ENCODE measurements at places on chromosomes 2 and 18.

- no peak for DNase-seq
Observed at GRCh38 chr2:58289029-58289428, 47.9 kb upstream of the FANCL start.

DNA sequence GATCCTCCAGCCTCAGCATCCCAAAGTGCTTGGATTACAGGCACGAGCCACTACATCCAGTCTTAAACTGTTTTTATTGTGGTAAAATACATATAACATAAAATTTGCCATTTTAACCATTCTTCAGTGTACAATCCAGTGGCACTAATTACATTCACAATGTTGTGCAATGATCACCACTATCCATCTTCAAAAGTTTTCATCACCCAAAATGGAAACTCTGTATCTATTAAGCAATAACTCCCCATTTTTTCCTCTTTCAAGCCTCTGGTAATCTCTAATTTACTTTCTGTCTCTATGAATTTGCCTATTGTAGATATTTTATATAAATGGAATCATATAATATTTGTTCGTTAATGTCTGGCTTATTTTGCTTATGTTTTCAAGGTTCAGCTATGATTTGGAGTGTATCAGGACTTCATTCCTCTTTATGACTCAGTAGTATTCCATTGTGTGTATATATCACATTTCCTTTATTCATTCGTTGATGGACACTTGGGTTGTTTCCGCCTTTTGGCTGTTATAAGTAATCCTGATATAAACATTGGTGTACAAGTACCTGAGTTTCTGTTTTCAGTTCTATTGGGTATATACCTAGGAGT, 71.8 kb downstream of the GFPT1 start:
- DNase-seq = no peak

DNA sequence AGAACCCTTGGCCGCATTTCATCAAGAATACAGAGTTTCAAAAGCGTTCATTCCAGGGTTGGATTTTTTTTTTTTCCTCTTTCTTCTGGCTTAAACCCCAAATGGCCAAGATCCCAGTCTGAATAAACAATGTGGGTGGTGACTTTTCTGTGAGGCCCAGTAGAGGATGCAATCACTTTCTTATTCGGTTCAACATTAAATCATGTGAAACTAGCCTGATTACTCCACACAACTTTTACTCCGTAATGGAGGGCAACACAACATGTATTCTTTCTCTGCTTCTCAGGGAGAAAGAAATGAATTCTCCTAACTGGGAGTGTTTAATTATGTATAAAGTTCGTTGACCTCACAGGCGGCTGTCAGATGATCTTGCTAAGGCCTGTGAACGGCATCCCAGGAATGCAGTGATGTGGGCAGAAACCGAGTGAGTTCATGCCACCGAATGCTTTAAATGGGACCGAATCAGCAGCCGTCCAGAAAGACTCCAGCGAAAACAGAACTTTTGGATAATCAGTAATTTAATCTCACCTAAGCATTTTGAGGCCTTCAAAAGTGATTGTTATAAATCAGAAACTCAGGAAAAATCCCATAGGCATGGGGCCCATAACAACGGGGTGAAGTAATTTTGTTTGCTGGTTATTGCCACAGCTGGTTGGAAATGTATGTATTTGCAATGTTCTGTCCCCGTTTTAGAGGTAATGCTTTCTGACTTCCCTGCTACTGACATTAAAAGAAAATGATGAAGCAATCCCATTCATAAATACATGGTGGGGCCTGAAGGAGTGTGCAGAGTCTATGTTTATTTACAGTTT, 81.5 kb downstream of the BCL2 start:
- no peak for DNase-seq

GRCh38 chr2:238151628-238152235, 7.0 kb upstream of the ERFE start:
- DNase-seq = no peak

DNA sequence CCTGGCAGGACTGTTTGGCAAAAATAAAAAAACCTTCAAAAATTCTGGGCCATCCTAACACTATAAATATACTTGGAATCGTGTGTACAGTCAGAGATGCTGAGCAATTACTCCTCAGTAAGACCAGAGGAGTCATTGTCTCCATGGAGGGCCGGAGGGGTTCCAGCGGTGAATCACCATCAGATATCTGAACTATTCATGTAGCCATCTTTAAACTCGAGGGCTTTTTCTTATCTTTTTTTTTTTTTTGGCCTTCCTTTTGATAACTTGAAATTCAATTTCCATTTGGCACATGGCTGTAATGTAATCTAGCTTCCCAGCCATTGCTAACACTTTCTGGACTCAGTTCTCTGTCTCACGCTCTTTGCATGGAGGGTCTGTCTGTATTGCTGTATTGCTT, 7.4 kb upstream of the FHL2 start:
- no peak for DNase-seq

GRCh38 chr2:166610913-166611305, 116.9 kb upstream of the SCN7A start:
- DNase-seq = no peak

DNA sequence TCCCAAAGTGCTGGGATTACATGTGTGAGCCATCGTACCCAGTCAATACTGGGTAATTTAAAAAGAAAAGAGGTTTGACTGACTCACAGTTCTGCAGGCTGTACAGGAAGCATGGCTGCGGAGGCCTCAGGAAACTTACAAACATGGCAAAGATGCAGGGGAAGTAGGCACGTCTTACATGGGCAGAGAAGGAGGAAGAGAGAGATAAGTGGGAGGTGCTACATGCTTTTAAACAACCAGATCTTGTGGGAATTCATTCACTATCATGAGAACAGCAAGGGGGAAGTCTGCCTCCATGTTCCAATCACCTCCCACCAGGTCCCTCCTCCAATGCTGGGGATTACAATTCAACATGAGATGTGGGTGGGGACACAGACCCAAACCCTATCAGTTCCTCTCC, 192.5 kb downstream of the ATAD2B start:
- no peak for DNase-seq

DNA sequence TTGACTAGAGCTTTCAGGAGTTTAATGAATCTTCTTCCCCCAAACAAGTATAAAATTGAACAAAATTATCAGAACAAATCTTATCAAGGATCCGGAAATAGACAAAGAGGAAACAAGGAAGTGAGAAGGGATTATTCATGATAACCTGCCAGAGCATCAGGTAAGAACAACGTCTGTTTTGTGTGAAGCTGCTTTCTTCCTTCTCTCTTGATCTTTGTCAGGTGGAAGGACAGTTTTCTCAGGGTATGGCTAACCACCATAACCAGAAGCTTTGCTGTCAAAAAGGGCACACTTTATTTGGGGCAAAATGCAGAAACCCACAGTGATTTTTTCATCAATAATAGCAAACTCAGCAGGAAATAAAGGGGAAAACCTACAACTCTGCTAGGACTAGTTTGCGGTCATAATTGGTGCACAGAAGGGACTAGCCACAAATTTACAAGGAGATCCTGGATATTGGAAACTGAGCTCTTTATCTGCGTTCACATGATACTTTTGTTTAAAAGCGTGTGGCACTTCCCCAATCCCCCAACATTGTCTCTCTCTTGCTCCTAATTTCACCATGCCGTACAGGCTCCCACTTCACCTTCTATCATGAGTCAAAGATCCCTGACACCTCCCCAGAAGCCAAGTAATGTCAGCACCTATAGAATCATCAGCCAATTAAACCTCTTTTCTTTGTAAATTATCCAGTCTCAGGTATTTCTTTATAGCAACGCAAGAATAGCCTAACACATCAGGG, 124.2 kb downstream of the FSIP2 start:
- no peak for DNase-seq

- DNase-seq = no peak
Observed at GRCh38 chr2:141455211-141455826, 675.5 kb downstream of the LRP1B start.

DNA sequence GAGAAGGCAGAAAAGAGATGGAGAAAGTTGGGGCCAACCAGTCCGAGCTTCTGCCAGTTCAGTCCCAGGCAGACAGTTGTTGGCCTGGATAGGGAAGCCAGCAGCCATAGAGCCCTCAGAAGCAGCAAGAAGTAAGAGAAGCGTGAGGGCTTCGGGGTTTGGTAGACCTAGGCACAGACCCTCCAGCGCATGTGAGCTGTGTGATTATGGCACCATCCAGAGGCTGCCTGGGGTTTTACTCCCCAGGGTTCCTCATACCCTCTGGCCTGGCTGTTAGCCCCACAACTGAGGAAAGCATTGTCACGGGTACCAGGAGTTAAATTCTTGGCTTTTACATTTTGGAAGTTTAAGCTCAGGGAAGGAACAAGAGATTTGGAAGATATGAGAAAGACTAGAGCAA, 93.7 kb upstream of the RAB6C start:
- peak; percentile 23 for DNase-seq

- DNase-seq = no peak
Observed at GRCh38 chr2:16296038-16296290, 355.6 kb downstream of the MYCN start.

DNA sequence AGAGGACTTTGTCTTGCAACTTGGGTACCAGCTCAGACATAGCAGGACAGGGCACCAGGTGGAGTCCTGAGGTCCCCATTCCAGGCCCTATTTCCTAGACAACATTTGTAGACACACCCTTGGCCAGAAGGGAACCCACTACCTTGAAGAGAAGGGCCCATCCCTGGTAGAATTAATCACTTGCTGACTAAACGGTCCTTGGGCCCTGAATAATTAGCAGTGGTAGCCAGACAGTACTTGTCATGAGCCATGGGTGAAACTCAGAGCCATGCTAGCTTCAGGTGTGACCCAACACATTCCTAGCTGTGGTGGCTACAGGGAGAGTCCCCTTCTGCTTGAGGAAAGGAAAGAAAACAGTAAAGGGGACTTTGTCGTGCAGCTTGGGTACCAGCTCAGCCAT, 28.5 kb upstream of the ACTR2 start:
- no peak for DNase-seq

GRCh38 chr18:7370375-7370774, 139.5 kb downstream of the LRRC30 start:
- no peak for DNase-seq

DNA sequence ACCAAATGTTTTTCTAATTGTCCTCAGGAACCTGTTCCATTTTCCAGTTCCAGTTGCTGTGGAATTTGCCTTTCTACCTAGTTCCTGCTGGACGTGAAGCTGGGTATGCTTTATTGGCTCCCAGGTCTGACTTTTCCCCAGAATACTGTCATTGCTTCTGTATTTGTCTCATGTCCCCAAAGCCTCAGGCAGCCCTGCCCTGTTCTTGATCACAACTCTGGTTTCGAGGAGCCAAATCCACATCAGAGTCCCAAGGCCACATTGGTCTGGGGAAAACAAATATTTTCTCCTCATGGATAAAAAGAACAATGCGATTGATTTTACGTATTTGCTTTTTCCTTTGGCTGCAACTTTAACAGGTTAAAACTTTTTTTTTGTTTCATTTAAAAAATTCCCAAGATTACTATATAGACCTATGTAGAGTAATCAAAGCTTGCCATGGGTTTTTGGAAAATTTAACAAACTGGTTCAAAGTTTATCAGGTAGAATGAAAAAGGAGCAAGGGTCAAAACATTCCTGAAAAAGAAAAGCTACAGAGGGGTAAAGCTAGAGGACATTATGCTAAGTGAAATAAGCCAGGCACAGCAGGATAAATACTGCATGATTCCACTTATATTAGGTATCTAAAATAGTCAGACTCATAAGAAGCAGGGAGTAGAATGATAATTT, 85.2 kb downstream of the MDH1 start:
- no peak for DNase-seq

DNA sequence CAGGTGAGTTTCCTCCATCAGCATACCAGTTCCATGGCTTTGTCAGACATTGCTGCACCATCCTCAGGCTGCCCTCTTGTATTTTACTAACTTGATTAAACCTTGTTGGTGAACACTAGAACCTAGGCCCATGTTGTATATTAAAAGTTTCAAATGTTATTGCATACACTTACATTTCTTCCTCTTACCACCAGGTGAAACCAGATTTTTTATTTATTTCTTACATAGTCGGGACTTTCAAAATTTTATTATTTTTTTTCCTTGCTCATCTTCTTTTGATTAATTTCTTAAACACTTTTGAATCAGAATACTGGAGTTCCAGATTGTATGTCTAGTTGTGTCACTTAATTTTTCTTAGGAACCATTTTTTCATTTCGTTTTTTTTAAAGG, 5.9 kb downstream of the CERS6 start:
- DNase-seq = no peak

DNA sequence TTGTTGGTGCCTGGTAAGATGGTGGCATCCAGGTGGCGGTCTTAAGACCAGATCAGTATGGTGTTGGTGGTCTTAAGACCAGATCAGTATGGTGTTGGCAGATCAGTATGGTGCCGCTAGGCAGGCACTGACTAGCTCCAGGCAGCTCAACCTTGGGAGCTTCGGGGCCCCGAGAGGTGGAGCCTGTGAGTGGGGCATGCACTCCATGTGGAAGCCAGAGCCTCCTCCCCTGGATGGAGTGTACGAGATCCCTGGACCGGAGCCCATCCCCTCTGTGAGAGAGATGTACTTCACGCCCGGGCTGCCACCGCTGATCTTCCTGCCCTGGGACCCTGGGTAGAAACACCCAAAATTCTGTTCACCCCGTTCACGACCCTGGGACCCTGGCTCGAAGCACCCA, 19.0 kb downstream of the MALT1 start:
- no peak for DNase-seq

- no peak for DNase-seq
Observed at GRCh38 chr2:178143481-178143880, 31.2 kb downstream of the RBM45 start.

- DNase-seq = no peak
Observed at GRCh38 chr18:62018759-62019041, 125.9 kb upstream of the RNF152 start.
